ENCODE measurements at places on chromosomes 16 and 17.

GRCh38 chr17:79174905-79175856, 100.6 kb downstream of the ENGASE start:
- no peak for DNase-seq

DNA sequence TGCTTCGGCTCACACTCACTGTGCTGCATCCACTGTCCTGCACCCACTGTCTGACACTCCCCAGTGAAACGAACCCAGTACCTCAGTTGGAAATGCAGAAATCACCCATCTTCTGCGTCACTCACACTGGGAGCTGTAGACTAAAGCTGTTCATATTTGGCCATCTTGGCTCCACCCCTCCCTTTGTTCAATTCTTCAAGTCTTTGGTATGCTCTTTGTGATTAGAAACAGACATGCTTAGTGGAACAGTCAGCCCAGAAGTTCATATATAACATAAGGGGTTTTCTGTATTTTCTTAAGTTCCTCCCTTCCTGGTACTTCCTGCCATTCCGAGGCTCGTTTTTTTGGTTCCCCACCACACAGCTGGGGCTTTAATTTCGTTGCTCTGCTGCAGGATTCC, 398.5 kb upstream of the DYNLRB2 start:
- DNase-seq = no peak

- no peak for DNase-seq
Measured at GRCh38 chr16:85607796-85608514, 5.2 kb upstream of the GSE1 start.

DNA sequence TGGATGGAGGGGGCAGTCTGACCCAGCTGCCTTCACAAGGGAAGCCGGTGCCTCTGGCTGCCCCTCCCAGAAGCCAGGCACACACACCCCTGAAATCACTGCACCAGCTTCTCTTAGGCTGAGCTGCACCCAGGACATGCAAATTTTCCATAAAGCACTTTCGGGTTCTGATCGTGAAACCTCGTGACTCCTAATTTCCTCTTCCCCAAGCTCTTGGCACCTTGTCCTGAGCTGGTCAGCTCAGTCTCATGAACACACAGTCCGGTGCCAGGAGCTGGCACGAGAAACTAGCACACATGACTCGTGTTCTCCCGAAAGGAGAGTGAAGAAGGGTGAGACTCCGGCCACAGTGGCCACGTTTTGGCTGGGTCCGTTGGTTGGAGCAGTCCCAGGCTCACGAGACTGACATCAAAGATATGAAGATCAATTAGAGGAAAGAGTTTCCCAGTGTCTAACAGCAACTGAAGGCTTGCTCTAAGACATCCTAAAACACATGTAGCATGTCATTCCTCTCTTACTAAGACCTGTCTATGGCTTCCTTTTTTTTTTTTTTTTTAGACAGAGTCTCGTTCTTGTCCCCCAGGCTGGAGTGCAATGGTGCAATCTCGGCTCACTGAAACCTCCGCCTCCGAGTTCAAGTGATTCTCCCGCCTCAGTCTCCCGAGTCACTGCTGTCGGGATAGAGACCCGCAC, 9.2 kb upstream of the ABR start:
- no peak for DNase-seq

Measured in activated T-cell treated with anti-CD3 and anti-CD28 coated beads for 24 hours (primary cell).